ENCODE measurements at places on chromosomes 5 and 9.

DNA sequence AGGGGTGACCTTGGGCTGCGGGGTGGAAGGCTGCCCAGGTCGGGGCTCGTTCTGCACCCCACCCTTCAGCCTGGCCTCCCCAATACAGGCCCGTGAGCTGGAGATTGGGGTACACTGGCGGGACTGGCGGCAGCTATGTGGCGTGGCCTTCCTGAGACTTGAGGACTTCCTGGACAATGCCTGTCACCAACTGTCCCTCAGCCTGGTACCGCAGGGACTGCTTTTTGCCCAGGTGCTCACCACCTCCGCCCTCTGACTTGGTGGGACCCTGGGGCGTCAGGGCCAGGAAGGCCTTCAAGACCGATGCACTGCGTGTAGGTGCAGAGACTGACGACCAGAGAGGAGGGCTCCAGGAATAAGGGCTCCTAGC, 10.5 kb downstream of the ZDHHC12 start:
- H3K27ac ChIP-seq: no peak overlapping the region
- DNase-seq: peak; percentile 30
- H3K36me3 ChIP-seq: peaks cover 16% of the 10 kb centered on the region
- no peak overlapping the region for H3K4me3 ChIP-seq
- H3K4me1 ChIP-seq: no peaks in the 10 kb centered on the region

DNA sequence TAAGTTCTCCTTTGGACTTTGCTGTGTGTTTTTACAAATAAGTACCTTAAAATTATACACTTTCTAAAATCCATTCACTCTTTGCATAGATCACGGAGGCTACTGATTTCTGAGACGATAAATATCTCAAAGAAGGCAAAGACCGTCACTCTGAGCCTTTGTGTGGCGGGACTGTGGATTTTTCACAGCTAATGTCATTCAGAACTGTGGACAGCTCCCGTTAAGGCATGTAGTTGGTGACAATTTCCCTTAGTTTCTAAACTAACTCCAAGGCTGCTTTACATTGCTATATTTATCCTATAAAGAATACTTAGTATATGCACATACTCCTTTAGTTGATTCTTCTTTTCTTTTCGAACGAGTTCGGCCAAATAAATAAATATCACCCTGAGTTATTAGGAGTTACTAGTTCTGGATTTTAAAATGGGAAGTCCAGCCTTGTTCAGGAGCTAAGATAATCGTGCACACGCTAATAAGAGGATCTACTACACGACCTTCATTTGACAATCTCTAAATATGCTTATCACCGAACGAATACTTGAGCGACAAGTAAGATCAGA, 1.8 kb downstream of the HCN1 start:
- H3K36me3 ChIP-seq: no peaks in the 10 kb centered on the region
- no peaks in the 10 kb centered on the region for H3K4me1 ChIP-seq
- peak; percentile 50 for DNase-seq

DNA sequence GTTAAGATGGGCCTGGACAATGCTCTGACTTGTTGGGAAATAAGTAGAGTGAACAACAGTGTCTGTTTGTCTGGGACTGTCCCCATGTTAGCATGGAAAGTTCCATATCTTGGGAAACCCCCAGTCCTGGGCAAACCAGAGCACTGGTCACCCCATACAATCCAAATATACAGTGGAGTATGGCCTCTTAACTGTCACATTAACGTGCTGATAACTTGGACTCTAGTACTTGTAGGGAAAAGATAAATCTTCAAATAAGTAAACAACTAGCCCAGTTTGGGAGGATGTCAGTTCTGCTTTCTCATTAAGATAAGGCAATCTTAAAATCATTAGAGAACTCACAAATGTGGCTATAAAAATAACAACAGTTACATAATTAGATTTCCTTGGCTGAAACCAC, 47.6 kb upstream of the JAK2 start:
- peaks cover 9% of the 10 kb centered on the region for H3K4me1 ChIP-seq
- no peak overlapping the region for H3K27ac ChIP-seq
- H3K27me3 ChIP-seq: no peaks in the 10 kb centered on the region
- no peaks in the 10 kb centered on the region for H3K36me3 ChIP-seq

- H3K36me3 ChIP-seq: no peaks in the 10 kb centered on the region
- no peaks in the 10 kb centered on the region for H3K27me3 ChIP-seq
- H3K4me1 ChIP-seq: no peaks in the 10 kb centered on the region
- DNase-seq: no peak
- H3K4me3 ChIP-seq: no peak overlapping the region
Observed at GRCh38 chr5:102229685-102230084, 66.4 kb downstream of the SLCO4C1 start.

- no peaks in the 10 kb centered on the region for H3K27me3 ChIP-seq
- DNase-seq: peak; percentile 37
- H3K27ac ChIP-seq: no peak overlapping the region
- H3K4me1 ChIP-seq: peaks cover 12% of the 10 kb centered on the region
- H3K36me3 ChIP-seq: no peaks in the 10 kb centered on the region
Observed at GRCh38 chr5:150584556-150585335, 55.7 kb upstream of the SYNPO start.

DNA sequence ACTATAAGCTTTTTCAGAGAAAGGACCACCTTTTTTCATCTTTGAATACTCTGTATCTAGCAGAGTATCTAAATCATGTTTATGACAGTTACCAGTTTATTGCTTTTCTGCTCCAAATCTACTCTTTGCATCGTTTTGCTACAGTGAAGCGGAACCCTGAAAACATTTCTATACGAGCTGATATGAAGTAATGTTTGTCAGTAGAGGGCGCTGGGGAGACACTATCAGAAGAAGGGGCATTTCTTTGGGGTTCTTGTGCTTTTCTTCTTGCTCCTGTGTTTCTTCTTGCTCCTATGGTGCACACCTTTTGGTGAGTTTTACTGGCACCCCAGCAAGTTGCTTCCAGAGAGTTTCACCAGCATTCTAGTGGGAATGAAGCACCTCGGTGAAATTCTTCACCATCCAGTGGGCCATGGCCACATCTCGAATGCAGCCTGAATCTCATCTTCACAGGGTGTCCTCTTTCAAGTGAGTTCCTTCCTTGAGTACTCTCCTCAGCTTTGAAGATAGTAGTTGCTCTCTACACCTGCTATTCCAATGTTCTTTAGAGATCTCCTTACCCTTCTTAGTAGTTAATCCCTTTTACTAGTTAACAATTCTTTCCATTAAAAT, 98.4 kb downstream of the FGF1 start:
- no peak overlapping the region for H3K4me3 ChIP-seq
- no peaks in the 10 kb centered on the region for H3K36me3 ChIP-seq
- DNase-seq: peak; percentile 78
- H3K27me3 ChIP-seq: no peaks in the 10 kb centered on the region
- H3K27ac ChIP-seq: no peak overlapping the region
- no peaks in the 10 kb centered on the region for H3K4me1 ChIP-seq

- no peak for DNase-seq
- no peak overlapping the region for H3K27ac ChIP-seq
- H3K36me3 ChIP-seq: no peaks in the 10 kb centered on the region
- no peak overlapping the region for H3K4me3 ChIP-seq
- no peaks in the 10 kb centered on the region for H3K4me1 ChIP-seq
Observed at GRCh38 chr9:18060269-18060934, 413.6 kb upstream of the ADAMTSL1 start.

GRCh38 chr5:103804711-103805110, 242.1 kb upstream of the NUDT12 start:
- no peaks in the 10 kb centered on the region for H3K4me1 ChIP-seq
- H3K27me3 ChIP-seq: no peaks in the 10 kb centered on the region
- no peak for DNase-seq
- H3K27ac ChIP-seq: no peak overlapping the region

- peaks cover 24% of the 10 kb centered on the region for H3K4me1 ChIP-seq
- H3K4me3 ChIP-seq: no peak overlapping the region
- DNase-seq: no peak
- no peaks in the 10 kb centered on the region for H3K36me3 ChIP-seq
Observed at GRCh38 chr9:94909250-94909894, 182.9 kb downstream of the AOPEP start.

DNA sequence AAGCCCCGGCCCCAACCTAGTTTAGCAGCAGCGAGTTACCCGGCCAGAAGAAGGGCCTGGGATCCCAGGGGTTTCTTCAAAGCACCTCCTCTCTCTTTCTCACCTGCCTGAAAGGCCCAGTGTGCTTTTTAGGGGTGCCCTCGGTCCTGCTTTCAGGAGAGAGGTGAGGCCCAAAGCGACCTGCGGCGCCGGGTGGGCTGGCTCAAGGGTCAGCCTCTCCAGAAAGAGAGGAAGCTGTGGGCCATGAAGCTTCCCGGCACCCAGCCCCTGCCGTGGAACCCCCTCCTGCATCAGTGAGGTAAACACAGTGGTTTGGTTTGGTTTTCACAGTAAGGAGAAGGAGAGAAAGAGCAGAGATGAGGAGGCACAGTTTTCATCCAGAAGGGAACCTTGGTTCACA, 4.3 kb downstream of the FOXB2 start:
- H3K27ac ChIP-seq: no peak overlapping the region
- no peaks in the 10 kb centered on the region for H3K4me1 ChIP-seq
- DNase-seq: no peak
- no peaks in the 10 kb centered on the region for H3K36me3 ChIP-seq

GRCh38 chr5:137287569-137287968, 211.6 kb downstream of the SPOCK1 start:
- no peak overlapping the region for H3K4me3 ChIP-seq
- H3K27me3 ChIP-seq: peaks cover 10% of the 10 kb centered on the region
- no peak overlapping the region for H3K27ac ChIP-seq
- H3K36me3 ChIP-seq: no peaks in the 10 kb centered on the region

DNA sequence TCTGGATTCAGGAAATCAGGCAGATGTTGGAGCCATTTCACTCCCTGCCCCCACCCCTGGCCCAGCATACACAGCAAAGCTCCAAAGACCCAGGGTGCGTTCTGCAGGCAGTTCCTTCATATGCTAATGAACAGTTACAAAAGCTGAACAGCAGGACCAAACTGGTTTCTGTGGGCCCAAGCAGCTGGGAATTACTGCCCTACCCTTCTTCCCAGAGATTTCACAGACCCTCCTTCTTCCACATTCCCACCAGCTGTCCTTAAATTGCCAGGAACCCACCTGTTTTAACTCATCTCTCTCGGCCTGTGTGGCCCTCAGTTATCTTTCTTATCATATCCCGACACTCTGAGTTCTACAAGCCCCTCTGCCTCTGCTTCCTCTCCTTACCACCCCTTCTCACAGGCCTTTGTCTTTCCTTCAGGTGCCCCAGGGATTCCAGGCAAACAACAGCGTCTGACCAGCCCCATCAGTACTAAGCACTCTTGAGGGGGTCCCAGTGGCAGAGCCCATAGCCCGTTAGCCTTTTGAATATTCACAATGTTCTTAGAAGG, 10.6 kb upstream of the F2RL1 start:
- peak overlapping the region; percentile 98 for H3K27ac ChIP-seq
- H3K4me3 ChIP-seq: no peak overlapping the region
- no peaks in the 10 kb centered on the region for H3K36me3 ChIP-seq
- H3K27me3 ChIP-seq: peaks cover 4% of the 10 kb centered on the region

- no peaks in the 10 kb centered on the region for H3K4me1 ChIP-seq
- H3K4me3 ChIP-seq: no peak overlapping the region
- DNase-seq: no peak
- H3K27me3 ChIP-seq: no peaks in the 10 kb centered on the region
- H3K36me3 ChIP-seq: no peaks in the 10 kb centered on the region
- H3K27ac ChIP-seq: no peak overlapping the region
Observed at GRCh38 chr5:101904736-101905135, 391.3 kb downstream of the SLCO4C1 start.

GRCh38 chr5:58872670-58873273, 289.9 kb downstream of the RAB3C start:
- no peak overlapping the region for H3K27ac ChIP-seq
- H3K4me1 ChIP-seq: no peaks in the 10 kb centered on the region
- H3K36me3 ChIP-seq: no peaks in the 10 kb centered on the region
- H3K27me3 ChIP-seq: no peaks in the 10 kb centered on the region
- DNase-seq: no peak

Measured in endodermal cell (in vitro differentiated cells).